Stimulated activated CD4-positive, alpha-beta T cell treated with anti-CD3 and anti-CD28 coated beads, Interleukin-1b, Interleukin-23, amount 100 ng/mL, for 24 hours (primary cell): ENCODE measurements at places on chromosomes 5 and 9.

GRCh38 chr5:67200809-67201562, 4.4 kb upstream of the CD180 start:
- no peak for DNase-seq

GRCh38 chr9:4160249-4160648, 139.6 kb downstream of the GLIS3 start:
- no peak for DNase-seq

GRCh38 chr5:10543585-10544040, 20.3 kb upstream of the ANKRD33B start:
- no peak for DNase-seq

GRCh38 chr9:115088860-115089259, 29.1 kb downstream of the TNC start:
- DNase-seq: no peak

DNA sequence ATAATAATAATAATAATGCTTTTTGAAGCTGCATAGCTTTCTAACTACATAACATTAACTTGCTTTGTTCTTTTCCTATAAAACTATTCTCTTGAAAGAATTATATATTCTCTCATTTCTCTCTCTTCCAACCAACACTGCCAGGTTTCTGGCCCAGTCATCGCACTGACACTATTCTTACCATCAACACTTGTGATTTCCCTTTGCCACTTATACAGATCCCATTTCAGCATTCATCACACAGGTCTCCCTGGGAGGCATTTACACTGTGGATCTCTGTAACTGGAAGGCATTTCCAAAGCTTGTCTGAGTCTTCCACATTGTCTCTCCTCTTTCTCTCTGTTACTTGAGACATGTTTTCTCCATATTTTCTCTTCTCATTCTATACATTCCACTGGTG, 777.8 kb upstream of the ACO1 start:
- DNase-seq: no peak

GRCh38 chr5:136420168-136420898, 55.0 kb upstream of the TRPC7 start:
- no peak for DNase-seq
